IPS-NIHi11 (cell line): ENCODE measurements at places on chromosomes 2 and 18.
A peak's percentile ranks its signal among the peaks of the same experiment; 100 is the strongest.

- DNase-seq: no peak
Measured at GRCh38 chr2:37780387-37780676, 108.9 kb upstream of the CDC42EP3 start.

DNA sequence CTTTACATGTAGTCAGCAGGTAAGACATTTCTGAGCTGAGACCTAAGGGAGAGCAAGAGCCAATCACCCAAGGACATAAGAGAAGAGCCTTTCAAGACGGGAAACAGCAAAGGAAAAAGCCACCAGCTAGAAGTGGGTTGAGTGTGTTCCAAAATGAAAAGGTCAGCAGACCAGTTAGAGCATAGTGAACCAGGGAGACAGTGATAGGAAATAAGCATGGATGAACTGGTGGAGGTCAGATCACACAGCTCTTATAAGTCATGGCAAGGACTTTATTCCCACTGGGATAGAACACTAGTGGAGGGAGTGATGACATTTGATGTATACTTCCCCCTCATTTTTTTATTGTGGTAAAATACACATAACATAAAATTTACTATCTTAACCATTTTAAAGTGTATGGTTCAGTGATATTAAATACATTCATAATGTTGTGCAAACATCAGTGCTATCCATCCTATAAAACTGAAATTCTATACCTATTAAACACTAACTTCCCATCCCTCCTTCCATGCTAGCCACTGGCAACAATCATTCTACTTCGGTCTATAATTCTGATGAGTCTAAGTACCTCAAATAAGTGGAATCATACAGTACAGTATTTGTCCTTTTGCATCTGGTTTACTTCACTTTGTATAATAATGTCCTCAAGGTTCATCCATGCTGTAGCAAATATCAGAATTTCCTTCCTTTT is 155.8 kb upstream of the WDSUB1 start:
- DNase-seq: no peak

- no peak for DNase-seq
Measured at GRCh38 chr2:113091231-113091896, 23.6 kb downstream of the IL1F10 start.

DNA sequence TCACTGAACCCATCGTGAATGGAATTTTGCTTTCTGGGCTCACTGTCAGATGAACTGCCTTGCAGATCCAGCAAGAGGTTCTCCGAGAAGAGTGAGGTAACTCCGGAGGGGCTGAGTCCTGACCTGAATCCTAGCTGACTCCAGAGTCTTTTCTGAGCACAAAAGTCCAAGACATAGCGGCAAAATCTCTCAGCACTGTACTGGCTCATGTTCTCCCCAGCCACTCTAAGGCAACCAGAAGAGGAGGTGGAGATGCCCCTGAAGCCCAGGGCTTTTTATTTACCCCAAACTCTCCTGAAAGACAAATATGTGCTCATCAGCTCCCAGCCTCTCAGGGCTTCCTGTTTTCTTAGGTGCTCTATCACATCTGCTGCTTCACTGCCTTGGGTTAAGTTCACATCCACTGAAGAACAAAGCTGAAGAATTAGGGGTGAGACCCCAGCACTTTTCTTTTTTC is 221.8 kb downstream of the MREG start:
- no peak for DNase-seq

DNA sequence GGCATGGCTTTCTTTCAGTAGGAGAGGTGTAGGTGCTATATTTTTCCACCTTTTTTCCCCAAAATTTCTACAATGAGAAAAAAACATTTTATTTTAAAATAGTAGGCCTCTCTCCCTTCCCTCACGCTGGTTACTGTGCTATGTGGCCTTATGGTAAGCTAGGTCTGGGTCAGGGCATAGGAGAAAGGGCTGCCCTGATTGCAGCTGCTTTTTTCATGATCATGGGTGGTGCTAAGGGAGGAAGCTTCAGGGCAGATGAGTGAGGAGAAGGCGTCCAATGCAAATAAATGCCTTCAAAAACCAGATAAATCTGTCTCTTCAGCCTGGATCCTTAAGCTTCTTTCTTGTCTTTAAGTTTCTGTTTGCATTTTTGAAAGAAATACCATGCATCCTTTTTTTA is 246.4 kb downstream of the ALPK2 start:
- no peak for DNase-seq

- no peak for DNase-seq
Measured at GRCh38 chr18:33923980-33924379, 300.7 kb downstream of the NOL4 start.

DNA sequence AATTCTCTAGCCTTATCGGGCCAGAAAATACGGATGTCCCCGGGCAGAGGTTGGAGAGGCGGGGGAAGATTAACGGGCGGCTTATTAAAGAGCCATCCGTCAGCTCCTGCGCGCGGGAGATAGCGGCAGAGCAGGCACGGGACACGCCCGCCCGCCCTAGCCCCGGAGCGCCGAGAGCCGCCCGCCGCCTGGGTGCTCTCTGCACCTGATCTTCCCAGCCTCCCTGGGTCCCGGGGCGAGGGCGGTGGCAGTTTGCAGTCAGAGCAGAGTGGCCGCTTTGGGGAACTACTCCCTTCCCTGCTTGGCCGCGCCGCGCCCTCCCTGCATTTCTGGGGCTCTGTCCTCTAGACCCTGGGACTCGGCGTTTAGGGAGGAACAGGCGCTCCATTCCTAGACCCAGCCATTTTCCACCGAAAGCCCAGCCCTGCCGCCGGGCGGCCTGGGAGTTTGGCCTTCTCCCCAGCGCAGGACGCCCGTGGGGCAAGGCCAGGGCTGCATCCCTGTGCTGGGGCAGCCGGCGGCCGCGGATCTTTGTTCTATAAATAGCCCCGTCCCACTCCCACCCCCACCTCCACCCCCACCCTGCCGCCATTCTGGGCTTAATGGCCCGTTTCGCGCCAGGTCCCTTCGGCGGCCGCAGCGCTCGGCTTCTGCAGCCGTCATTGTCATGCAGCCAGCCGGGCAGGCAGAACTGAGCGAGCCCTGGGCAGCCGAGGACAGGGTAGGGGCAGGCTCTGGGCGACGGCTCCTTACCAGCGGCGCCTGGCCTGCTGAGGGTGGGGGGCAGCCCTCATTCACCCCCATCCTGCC is 6.6 kb downstream of the GAD1 start:
- peak; percentile 61 for DNase-seq

- no peak for DNase-seq
Measured at GRCh38 chr2:48728840-48729239, 26.7 kb downstream of the LHCGR start.

DNA sequence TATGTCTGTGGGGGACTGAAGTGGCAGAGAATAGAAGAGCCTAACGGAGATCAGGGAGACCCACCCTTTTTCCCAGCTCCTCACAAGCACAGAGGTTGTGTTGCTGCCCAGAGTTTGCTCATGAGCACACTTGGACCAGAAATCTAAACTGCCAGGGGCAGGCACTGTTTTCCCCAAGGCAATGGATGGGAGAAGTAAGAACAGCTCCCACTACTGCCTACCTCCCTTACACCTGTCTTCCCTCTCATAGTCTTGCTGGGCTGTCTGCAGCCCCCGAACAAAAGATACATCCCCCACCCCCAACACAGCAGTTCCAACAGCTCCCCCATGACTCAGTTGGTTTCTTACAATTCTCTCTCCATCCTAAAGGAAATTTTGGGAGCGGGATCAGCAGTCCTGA is 48.1 kb upstream of the CD226 start:
- DNase-seq: no peak

GRCh38 chr2:60819155-60819862 is 62.1 kb upstream of the REL start:
- no peak for DNase-seq

DNA sequence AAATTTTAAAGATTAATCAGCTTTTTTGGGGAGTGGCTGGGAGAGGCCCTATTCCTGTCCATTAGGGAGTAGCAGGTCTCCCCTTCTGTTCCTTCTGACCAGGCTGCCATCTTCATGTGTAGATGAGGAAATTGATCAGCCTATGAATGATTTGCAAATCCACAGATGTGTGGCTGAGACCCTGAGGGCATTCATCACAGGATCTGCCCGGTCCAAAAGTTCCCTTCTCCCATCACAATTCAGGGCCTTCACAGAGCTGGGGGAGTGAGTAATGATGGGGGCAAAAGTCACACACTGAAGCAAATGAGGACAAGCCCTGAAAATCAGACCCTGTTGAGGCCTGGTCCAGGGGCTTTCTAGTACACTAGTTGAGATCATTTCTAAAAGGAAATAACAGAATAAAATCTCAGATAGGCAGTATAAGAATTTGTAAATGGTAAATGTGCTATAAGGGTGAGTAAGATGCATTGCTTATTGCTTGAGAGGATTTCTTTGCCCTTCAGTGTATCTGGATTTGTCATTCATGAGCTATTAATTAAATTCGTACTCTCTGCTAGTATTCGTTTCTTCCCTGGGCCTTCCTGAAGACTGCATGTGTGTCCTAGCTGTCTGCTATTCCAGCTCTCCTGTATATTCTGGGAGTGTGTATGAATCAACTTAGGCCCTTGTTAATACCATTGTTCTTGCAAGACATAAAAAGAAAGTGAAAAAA is 53.2 kb downstream of the SETBP1 start:
- DNase-seq: no peak

DNA sequence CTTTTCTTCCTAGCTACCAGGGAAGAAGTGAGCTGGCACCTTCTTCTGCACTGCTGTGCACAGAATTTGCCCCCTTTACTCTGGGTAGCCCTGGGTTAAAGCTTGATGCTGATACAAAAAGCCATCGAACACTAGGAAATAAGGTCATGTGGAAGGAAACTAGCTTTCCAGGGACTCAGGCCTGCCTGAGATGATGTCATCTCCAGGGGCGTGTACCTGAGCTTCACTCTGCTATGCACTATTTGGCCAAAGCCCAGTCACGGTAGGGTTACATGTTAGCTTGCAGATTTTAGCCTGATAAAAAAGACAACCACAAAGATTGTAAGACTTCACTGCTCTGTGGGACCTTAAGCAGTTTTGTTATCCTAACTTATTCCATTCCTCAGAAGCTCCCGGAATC is 20.4 kb downstream of the EDAR start:
- peak; percentile 62 for DNase-seq
